ENCODE measurements at places on chromosomes 4 and X. TPM values are rescaled to one million over a fixed set of nuclear protein-coding genes. Genes with fewer than 3 reads are reported as not detected.

DNA sequence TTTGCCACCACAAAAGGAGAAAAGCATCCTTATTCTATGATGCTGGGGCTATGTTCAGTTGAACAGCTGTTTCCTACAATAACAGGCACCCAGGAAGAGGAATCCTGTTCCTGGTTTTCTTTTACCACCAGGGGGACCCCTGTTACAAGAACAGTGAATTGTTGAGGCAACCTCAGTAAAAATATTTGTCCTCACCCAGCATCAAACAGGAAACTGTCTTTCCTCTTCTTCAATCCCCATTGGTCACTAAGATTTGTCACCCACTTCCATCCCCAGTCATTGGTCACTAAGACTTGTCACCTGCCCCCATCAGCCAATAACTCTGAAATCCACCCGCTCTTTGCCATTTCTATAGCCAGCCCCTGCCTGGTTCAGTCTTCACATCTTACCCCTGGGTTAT is 143.5 kb upstream of the GALNT7 start:
- peak; percentile 91 for DNase-seq

GRCh38 chr4:2934077-2934812 is 29.0 kb downstream of the NOP14 start:
- peak; percentile 59 for DNase-seq

DNA sequence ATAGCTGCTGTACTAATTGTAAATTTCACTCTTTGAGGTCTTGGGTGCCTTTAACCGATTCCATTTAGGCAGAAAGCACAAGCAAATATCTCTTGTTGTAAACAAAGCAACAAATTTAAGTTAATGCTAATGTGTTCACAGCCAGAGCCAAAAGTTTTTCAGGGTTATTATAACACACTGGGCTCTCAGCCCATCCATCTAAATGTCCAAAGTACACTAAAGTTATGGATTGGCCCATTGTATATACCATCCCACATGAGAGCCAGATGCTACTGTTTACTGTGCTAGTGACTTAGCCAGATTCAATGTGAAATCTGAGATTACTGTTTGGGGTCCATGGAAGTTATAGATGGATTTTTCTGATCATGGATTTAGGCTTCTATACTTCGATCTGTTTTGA is 186.7 kb downstream of the LARP7 start:
- peak; percentile 69 for DNase-seq

GRCh38 chrX:10615931-10616774 is 4.2 kb downstream of the MID1 start:
- peak; percentile 72 for DNase-seq

DNA sequence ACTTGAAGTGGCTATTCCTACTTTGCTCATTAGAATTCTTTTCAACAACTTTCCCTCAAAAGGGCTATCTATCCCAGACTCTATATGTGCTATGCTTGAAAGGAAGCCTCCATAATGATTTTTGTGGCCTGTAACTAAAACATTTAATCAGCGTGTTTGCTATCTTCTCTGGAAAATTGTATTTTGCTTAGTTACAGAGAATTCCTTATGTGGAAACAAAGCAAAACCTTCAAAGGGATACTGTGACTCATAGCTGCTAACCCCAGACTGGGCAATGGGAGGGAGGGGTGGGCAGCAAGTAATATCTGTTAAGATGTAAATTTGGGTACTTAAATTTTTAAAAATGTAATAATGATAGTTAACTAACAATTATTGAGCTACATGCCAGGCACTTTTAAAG is 3.7 kb downstream of the SLC25A14 start:
- DNase-seq: no peak

DNA sequence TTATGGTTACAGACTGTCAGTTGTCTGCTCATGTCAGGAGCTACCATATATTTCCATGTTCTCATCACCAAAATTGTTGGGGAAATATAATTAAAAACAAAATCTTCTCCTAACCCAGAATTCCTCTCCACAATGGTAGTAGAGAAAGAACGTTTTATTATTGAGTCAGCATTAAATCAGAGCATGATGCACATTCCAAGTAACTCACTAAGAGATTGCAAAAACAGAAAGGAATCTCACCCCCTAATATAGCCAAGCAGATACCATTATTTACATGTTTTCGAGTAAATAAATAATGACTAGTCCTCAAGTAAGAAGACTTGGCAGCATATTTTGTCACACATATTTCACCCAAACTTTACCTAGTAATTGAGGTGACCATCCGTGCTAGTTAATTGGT is 36.2 kb upstream of the ARHGEF6 start:
- no peak for DNase-seq

DNA sequence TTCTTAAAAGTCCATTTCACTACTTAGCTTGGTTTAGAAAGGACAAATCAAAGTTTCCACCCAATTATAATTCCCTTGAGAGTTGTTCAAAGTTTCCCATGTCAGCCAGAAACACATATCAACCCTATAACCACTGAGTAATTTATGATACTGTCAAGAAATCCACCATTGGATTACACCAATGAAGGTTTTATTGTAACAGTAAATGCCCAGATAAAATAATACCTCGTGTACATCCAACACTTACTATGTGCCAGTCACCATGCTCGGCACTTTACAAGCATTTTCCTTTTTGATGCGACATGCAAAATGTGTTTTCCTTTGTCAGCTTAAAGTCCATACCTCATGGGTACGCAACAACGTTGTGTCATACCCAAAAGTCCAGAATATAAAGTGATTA is 64.0 kb downstream of the MID1 start:
- no peak for DNase-seq

- no peak for DNase-seq
Measured at GRCh38 chr4:110624398-110624780, 1.5 kb upstream of the PITX2 start.

- DNase-seq: no peak
Measured at GRCh38 chr4:2832981-2833670, 10.5 kb upstream of the ADD1 start.

DNA sequence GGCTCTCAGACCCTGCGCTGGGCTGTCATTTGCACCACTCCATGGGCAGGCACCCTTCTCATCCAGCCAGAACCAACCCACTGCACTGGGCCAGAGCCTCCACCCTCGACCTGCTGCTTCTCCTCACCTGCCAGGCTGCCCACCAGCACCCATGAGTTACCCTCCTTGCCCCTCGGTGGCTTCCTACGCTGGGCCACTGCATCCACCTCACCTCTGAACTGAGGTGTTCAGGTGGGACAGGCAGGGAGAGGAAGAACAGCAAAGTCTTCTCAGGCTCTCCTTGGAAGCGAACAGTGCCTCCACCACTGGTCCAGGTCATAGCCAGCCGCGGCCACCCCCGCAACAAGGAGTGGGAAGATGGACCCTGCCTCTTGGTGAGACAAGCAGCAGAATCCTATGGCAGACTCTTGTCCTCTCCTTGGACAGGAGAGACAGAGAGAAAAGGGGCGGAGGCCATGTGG is 32.4 kb upstream of the HMX1 start:
- DNase-seq: no peak

- DNase-seq: peak; percentile 47
Measured at GRCh38 chr4:3122081-3122563, 47.6 kb downstream of the HTT start.

GPC3 gene
- 416 TPM for polyA plus RNA-seq

MAGEA11 gene
- polyA plus RNA-seq: not detected

ITIH6 gene
- 1.4 TPM for polyA plus RNA-seq

BEX2 gene
- polyA plus RNA-seq: 30.2 TPM

MAGEA8 gene
- not detected for polyA plus RNA-seq

TEX13C gene
- 0.04 TPM for polyA plus RNA-seq
